T-helper 1 cell (primary cell): ENCODE measurements at places on chromosomes 2 and 18.

GRCh38 chr2:48562281-48562680, 32.3 kb downstream of the STON1 start:
- DNase-seq, result no peak

- no peak for DNase-seq
These were observed 230.5 kb downstream of the MBD2 start for GRCh38 chr18:53994016-53994415.

- DNase-seq, result no peak
These were observed 101.6 kb upstream of the SIX3 start for GRCh38 chr2:44839771-44840502.

GRCh38 chr18:74126684-74127655, 20.7 kb downstream of the FBXO15 start:
- no peak for DNase-seq

DNA sequence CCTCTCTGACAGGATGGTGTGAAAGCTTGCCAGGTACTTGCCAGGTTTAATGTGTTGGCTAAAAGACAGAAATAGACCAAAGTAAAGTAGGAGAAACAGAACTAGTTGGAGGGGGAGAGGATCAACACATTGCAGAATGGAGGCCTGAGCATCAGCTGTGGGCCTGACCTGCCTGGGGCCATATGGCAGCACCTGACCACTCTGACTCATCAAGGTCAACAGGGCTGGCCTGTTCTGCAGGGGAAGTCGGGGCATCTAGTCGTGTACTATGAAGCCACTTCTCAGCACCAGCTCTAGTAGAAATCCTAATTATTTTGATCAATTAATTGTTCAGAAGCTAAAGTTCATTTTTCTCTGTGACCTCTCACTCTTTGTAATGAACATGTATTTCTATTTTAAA, 35.8 kb upstream of the NOSTRIN start:
- no peak for DNase-seq

- DNase-seq, result no peak
These were observed 12.4 kb downstream of the ADRA2B start for GRCh38 chr2:96103761-96104486.

DNA sequence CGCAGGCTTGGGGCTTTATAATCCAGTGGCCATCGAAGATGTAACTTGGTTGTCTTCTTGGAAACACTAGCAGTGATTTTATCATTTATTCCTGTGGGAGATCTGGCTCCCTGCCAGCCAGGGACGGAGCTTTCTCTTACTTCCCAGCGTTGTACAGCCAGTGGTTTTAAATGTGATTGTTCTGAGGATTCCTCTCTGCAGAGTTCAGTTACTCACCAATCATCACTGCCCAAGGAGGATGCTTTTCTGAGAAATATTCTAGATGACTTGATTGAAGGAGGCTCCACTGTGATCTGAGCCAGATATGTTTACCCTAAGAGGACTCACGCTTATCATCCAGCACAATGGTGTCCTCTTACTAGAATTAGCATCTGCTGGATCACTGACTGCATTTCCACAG, 744.3 kb downstream of the RNF144A start:
- DNase-seq, result no peak

DNA sequence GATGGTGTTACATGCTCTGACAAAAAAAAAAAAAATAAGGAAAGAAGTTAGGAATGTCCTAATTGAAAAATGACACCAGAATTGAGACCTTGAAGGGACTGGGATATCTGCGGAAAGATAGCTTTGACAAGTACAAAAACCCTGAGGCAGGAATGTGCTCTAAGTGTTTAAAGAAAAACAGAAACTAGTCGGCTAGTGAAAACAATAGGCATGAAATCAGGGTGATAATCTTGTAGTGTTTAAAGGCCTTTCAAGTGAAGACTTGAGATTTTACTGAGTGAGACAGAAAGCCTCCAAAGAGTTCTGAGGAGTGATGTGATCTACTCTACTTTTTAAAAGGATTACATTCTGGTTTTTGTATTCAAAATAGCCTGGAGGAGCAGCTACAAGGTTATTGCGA, 107.4 kb downstream of the COBLL1 start:
- no peak for DNase-seq

- no peak for DNase-seq
These were observed 375.3 kb upstream of the KLHL29 start for GRCh38 chr2:23009545-23010149.

- DNase-seq, result no peak
These were observed 29.7 kb downstream of the ZNF804A start for GRCh38 chr2:184628051-184628450.

- no peak for DNase-seq
These were observed 93.0 kb upstream of the MCFD2 start for GRCh38 chr2:47008381-47009252.

GRCh38 chr18:6297875-6298274, 116.8 kb downstream of the L3MBTL4 start:
- no peak for DNase-seq

GRCh38 chr2:55118643-55119083, 68.4 kb upstream of the RTN4 start:
- no peak for DNase-seq

DNA sequence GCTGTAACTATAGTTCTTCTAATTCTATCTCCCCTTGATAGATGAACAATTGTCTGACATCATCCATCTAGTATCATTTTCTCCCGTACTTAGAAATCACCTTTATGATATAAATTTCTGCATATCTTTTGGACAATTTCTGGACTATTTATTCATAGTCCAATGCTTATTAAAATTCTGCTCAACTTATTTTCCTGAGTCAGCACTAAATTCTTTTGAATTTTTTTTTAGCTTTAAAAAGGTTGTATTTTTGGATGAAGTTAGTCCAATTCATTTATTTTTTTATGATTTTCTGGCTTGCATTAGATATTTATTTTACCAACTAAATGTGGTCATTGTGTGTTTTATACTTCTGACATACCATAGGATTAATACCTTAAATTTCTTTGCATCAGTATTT, 538.5 kb upstream of the DCC start:
- DNase-seq, result no peak

DNA sequence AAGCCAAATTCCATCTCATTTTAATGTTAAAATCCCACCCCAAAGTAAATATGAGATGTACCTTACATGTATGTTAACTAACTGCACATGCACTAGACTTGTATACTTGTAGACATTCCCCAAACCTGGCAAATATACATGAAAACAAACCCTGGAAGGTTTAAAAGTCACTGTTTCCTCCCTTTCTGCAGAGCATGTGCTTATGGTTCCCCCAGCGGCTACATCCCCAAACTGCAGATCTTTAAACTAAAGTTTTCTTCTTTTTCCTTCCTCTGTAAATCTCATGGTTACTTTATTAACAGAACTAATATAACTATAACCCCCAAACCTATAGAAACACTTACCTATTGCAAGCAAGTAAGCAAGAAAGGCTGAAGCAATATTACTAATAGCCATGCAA, 731.5 kb downstream of the LRP1B start:
- DNase-seq, result no peak

DNA sequence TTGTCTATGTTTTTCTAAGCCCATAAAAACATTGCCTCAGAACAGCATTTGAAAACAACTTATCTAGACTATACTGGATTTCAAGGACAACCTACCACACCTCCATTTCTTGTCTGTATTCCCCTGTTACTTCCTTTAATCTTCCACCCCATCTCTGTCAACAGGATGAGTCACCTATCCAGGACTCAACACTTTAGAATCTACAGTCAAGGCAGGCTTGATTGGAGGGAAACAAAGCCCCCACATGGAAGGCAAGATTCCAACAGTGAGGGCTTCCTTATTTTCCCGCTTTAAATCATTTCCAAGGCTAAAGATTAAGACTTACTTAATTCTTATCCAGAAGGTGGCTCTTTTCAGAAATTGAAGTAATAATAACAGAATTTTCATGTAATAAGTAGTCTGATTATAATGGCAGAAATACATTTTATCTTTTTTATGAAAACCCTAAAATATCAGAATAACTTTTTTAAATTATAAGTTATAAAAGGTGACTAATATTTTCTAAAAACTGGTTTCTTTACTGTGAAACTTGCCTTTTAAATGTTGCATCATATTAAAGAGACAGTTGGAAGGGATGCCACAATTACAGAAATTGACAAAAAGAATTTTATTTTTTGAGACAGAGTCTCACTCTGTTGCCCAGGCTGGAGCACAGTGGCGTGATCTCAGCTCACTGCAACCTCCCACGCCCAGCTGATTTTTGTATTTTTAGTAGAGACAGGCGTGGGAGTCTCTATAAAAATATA, 138.7 kb upstream of the CCDC150 start:
- DNase-seq, result no peak

- peak; percentile 4 for DNase-seq
These were observed 296.5 kb upstream of the GYPC start for GRCh38 chr2:126359494-126359893.
